Activated CD8-positive, alpha-beta memory T cell treated with anti-CD3 and anti-CD28 coated beads, Interleukin-2, amount 50 U/mL, for 4 hours (primary cell): ENCODE measurements at places on chromosomes 1 and 21.

GRCh38 chr1:147169840-147170674, 2.2 kb downstream of the PRKAB2 start:
- no peak for DNase-seq

DNA sequence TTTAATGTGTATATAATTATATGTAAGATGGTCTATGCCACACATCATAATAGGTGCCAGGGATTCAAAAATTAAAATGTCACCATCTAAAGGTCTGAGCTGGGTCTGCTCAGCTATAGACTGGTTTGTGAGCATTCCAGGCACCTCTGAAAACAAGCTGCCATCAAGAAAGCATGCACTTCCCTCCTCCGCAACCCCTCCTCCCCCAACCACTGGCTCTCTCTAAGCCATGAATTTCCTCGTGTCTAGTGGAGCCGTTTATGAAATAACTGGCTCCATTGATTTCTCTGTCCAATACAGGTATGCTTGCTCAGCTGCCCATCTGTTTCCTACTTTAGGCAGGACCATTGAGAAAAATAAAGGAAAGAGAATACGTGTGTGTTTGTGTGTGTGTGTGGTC, 522.6 kb upstream of the PLXNA2 start:
- DNase-seq: no peak

- DNase-seq: no peak
Observed at GRCh38 chr1:93374334-93375106, 28.8 kb downstream of the DR1 start.

GRCh38 chr21:35377505-35378090, 328.5 kb upstream of the RUNX1 start:
- no peak for DNase-seq

DNA sequence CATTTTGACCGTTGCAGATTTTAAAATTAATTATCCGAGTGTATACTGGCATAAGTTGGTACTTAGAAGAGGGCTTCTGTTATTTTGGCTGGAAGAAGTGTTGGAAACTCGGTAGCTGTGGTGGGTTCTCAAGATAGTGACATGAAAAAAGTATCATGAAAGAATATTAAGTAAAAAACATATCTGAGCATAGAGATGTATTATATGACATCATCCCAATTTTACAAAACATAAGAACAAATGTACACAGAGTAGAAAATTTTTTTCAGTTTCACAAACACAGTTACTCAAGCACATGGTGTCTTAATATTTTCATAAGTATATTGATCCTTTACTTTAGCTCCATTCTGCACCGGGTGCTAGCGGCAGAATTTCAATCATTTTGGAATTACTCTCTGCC, 684 bp downstream of the IFI16 start:
- no peak for DNase-seq

DNA sequence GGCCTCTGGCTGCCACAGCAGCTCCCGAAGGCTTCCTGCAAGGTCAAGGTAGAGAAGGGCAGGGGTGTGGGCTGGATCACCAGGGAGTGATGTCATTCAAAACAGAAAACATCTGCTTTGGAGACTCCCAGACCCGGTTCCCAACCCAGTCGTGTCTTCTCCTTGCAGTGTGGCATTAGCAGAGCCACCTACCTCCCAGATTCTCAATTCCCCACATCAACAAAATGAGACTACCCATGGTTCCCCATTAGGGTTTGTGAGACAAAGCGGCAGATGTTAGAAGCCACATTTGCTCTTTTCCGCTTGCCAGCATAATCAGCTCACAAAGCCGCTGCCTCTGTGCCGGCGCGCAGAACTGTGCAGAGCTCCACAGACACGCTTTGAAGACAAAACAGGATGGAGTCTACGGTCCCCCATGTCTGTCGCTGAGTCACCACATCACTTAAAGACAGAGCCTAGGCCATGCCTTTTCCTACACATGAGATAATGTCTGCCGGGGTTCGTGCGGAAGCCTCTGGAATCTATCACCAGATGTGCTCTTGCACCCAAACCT, 12.5 kb downstream of the KIF17 start:
- DNase-seq: no peak

GRCh38 chr1:39165049-39165448, 39.4 kb upstream of the MACF1 start:
- no peak for DNase-seq

DNA sequence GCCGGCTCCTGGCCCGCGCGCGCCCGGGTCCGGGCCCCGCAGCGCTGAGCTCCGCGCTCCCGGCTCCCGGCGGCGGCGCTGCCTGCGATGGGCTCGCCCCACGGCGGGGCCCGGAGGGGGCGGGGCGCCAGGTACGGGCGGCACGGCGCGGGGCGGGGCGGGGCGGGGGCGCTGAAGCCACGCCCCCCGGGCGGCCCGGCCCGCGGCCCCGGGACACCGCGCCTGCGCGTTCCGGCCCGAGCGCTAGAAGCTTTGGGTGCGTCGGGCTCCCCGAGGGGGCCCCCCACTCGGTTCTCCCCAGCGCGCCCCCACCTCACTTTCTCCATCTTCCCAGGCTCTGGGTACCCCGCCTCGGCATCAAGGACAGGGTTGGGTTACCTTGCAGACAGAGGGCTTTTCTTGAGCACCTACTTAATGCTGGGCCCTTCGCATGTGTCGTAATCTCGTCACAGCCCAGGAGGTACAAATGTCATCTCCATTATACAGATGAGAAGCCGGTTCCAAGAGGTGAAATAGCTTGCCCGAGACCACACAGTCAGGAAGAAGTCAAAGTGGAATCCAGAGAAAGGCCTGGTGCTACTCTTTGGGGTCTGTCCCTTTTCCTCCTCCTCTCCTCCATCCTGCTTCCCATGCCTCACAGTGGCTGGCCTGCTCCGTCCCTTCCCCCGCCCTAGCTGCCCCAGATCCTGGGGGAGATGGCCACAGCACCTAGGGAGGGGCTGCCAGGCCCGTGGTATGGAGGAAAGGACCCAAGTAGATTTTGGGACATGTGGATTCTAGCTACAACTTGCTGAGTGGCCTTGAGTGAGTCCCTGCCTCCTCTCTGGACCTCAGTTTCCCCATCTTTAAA, 46.5 kb downstream of the RAP1GAP start:
- DNase-seq: peak; percentile 43

- DNase-seq: no peak
Observed at GRCh38 chr1:34867415-34867814, 7.9 kb upstream of the SMIM12 start.

- DNase-seq: no peak
Observed at GRCh38 chr1:44242746-44243145, 29.5 kb downstream of the DMAP1 start.

DNA sequence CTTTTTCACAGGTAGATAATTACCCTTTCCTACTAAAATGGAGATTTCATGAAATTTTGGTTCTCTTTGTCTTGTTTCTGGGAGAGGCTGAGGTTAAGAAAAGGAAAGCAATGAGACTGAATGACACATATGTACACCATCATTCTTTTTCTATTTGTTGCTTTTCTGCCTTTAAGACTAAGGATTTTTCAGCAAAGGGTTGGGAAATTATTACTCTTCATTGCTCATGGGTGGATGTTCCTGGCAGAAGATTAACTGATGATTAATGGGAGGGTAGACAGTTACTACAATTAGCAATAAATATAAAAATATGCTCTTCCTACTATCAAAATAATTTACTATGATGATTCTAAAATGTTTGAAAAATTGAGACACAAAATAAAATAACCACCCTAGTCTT, 316.5 kb upstream of the USP24 start:
- DNase-seq: no peak

DNA sequence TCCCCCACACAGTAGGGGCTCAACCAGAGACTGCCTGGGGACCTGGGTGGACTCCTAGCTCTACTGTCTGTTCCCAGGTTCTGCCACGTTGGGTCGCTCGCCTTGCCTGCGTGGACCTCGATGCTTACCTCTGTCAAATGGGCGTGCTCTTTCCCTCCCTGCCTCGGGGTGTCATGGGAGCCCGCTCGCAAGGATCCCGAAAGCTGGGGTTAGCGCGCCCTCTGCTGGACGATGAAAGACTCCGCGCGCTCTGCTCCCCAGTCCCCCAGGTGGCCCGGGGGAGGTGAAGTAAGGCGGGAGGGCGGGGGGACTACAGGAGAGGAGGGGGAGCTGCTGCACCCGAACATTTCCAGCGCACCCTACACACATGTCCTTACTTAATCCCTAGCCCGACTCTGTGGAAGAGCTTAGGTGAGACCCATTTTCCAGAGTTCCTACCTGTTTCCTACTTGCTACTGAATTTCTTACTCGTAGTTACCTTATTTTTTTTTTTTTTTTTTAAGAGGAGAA, 2.3 kb upstream of the BSND start:
- DNase-seq: peak; percentile 73

DNA sequence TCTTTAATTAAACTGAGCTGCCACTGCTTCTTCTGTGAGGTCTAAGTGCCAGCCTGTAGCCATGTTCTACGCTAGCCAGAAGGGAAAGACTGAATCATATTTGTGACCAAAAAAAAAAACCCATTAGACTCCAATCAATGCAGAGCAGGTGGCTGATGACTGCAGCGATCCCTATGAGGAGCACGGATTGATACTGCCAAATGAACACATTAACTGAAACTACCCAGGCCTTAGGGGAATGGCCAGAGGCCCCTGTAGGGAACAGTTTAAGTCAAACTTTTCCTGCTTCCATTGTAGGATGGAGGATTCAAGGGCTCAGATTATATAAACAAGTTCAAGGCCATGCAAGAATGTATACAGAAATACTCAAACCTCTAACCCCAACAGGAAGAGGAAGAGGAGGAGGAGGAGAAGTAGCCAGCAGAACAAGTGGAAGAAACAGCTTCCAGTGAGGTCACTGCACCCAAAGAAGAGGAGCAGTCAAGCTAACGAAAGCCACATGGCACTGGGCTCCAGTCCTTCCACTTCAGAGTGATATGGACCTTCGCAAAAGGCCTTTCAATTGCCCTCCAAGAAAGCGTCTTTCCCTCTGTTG, 328.3 kb downstream of the SMYD3 start:
- no peak for DNase-seq

DNA sequence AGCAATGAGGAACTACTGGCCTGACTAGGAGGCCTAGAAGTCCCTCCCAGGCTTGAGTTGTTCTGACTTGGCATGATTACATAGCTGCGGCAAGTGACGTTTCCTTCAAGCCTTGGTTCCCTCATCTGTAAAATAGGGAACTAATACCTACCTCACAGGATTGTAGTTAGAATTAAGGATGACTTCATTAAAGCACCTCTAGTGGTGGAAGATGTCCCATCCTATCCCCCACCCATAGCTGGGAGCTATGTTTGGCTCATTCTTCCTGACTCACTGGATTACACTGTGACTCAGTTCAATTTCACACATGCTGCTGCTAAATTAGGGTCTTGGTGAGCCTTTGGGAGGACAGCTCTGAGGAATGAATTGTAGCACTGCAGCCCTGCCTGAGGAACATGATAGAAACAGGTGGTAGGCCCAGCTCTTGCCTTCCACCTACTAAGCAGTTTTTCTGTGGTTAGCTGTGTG, 6.0 kb upstream of the SHISA4 start:
- no peak for DNase-seq

GRCh38 chr1:156368889-156369684, at the start of gene RHBG:
Gene RHBG (plus strand): TSS chr1:156369211. CDS start chr1:156369250, 39 bp downstream.
- DNase-seq: peak; percentile 32

DNA sequence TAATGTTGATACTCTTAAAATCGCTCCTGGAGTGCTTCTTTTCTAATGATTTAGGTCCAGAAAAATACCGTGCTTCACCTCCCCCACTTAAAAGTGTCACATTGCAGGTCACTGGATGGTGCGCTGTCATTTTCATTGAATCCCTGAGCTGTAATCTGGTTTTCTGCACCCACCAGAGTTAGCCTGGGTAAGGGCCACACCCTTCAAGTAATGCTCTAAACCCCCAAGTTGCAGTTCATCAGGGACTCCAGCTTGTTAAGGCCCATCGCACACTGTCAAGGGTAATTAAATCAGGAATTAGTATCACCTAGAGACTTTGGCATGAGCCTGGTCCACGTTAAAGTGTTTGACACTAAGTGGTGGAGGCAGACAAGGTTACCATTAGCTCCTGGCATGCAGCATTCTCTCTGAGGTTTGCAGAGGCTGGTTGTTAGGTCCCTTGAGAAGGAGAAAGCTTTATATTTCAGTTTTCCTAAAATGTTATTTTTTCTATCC, 34.0 kb downstream of the ASTN1 start:
- DNase-seq: no peak

GRCh38 chr1:235960809-235961208, 94.1 kb upstream of the LYST start:
- no peak for DNase-seq

- DNase-seq: no peak
Observed at GRCh38 chr1:34845131-34845901, 14.2 kb downstream of the SMIM12 start.

DNA sequence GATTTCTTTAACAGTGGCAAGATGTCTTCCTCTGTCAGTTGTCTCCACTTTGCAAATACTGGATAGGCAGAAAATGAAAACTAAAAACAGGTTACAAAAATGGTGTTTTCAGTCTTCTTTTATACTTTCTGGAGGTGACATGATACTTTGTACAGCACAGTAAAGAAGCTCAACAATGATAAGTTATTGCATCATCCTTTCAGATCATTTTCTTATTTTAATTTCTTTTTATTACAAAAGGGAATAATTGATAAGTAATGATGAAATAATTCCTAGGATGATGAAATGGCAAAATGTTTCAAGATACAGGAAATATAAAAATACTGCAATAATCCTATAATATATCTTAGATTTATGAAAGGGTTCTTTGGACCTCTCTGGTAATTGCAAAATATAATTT, 16.5 kb downstream of the GORAB start:
- DNase-seq: no peak

DNA sequence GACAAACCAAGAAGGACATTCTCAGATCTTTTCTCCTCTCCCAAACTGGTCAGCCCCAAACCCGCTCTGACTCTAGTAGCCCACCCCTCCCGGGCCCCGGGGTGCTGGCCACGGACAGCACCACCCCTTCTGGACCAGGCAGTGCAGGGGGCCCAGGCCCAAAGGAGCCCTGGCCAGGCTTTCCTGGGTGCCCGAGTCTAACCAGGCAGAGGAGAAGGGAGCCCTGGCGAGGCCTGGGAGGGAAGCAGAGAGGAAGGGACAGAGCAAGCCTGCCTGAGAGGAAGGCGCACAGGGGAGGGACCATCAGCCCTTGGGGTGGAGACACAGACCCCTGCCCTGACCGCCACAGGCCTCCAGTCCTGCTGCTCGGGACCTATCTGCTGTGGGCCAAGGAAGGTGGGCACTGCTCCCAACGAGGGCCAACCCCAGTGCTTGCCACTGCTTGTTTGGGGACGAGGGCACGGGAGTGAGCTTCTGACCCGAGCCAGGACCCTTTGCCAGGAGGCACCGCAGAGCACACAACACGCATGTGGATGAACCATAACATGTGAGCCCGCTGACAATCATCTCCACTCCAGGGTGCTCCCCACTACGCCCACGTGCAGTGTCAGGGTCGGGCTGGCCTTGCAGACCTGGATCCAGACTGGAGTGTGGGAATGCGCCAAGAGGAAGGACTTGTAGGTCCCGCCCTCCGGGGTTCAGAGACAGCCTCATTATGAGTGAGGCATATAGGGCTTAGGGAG, 57.6 kb downstream of the KCNAB2 start:
- no peak for DNase-seq

DNA sequence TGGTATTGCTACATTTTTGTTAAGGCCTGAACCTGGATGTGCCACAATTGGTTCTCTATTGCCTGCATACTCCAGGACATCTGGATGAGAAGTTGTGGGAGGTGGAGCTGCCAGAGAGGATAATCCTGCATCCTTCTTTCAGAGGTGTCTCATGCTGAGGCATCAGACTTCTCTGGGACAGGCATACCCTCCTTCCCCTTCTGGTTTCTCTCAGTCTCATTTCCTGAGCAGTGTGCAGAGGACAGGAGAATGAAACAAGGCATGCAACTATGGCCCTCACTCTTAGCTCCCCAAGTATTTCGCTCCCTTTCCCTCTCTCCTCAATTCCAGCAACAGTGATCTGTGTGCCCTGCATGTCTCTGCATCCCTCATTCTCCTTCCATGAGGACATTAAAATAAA, 7.6 kb upstream of the RGSL1 start:
- no peak for DNase-seq
